Cortex of kidney (tissue), 1 donor: ENCODE measurements at places on chromosomes 7 and 10.

DNA sequence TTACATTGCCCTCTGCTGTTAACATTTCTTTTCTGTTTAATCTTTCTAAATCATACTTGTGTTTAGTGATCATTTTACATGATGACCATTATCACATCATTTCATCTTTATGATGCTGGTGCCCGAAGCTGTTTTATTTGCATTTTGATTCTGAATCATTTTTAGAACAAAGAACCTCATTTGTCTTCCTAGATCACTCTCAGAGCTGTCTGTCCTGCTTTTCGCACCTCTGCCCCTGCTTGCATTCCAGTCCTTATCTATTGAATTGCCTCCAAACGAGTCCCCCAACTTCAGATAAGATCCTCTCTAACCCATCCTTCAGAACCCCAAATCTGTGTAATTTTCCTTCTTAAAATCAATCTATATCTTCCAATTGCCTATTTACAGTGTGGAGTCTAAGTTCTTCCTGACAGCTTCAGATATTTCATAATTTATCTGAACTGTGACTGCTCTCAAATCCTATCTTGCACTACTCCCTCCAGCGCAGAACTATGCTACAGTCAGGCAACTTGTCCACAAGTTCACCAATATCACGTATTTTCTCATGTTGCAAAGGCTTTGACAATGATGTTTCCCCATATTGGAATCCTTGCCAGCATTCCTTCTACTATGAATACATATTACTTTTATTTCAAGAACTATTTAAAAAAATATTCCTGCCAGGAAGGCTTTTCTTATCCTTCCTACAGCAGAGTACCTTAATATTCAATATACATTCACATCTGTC lies 346.5 kb upstream of the CACNA2D1 start:
- no peak for DNase-seq

- no peak for DNase-seq
Measured at GRCh38 chr7:121398246-121398645, 2.1 kb upstream of the FAM3C start.

DNA sequence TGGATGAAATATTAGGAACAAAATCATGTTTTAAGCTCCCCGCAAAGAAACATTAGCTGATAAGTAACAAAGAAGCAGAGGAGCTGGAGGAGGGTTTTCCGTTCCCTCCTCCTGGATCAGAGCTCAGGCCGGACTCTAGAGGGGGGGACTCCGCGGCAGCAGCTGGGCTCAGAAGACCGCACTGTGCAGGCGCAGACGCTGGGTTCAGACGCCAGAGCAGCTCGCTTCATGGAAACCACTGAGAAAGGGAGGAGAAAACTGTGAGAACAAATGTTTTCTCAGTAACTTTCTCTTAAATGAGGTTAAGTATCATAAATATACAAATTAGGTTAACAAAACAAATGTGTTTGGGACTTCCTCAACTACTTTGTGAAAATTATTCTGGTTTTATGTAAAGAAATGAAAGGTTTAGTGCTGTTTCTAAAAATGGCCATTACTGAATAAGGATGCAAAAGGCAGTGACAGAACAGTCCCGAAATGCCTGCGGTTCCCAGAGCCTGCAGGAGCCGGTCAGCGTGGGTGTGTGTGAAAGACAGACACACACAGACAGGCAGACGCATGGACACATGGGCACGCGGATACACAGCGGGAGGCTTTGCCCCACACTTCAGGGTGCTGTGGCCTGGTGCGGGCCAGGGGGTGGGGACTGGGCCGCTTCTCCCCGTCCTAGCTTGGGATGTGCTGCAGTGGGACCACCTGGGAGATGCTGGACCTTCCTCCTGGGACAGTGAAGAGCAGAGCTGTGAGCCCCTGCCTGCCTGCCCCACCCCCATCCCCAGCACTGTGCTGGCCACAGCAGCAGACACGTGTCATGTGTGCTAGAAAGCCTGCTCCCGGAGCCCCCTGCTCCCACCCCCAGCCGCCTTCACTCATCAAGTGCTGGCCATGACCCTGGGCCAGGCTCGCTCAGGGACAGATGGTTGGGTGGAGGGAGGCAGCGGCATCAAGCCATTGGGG lies 20.3 kb upstream of the ADGRA1 start:
- DNase-seq = no peak

- no peak for DNase-seq
Measured at GRCh38 chr7:32154797-32155196, 84.6 kb upstream of the PDE1C start.

GRCh38 chr7:144388950-144389349 lies 14.5 kb downstream of the NOBOX start:
- no peak for DNase-seq

DNA sequence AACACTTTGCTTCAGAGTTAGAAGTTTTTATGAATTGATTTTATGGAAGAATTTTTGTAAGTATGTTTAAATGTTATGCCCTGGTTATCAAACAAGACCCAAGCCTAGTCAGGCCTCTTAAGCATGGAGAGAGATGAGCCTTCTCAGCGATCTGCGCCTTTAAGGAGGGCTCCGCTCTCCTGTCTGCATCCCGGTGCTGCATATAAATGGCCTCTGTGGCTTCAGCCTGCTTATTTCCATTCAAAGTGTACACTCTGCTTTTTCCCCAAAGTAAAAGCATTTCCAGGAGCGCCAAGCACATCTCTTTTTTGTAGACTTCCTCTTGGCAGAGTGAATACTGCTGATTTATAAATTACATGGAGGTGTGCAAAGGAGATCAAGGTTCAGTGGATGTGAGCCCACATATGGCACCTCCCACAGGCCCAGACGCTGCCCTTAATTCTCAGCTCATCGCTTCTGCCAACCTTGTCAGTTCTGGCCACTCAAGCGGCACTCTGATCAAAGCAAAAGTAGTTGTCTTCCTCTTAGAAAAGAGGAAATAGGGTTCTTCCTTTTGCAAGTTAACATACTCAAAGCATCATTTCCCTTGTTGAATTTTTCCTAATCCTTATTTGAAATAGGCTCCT lies 70.0 kb upstream of the SFMBT2 start:
- no peak for DNase-seq

DNA sequence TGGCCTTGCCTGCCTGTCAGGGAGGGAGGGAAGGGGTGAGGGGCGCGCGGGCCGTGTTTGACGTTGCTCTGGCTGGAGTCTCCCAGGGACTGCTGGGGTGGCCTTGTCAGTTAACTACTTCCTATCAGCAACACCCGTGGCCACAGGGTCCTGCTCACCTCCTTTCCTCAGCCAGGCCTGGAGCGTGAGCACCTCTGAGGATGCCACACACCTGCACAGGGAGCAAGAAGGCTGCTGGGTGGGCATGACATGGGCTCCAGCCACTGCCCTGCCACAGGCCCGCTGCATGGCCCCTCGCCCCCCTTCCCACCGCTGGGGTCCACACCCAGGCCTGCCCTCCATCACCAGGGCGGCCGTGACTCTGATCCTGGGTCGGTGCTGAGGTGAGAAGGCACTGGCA lies 212.4 kb downstream of the ELFN1 start:
- no peak for DNase-seq

- DNase-seq = no peak
Measured at GRCh38 chr7:50690541-50691011, 92.1 kb downstream of the GRB10 start.

DNA sequence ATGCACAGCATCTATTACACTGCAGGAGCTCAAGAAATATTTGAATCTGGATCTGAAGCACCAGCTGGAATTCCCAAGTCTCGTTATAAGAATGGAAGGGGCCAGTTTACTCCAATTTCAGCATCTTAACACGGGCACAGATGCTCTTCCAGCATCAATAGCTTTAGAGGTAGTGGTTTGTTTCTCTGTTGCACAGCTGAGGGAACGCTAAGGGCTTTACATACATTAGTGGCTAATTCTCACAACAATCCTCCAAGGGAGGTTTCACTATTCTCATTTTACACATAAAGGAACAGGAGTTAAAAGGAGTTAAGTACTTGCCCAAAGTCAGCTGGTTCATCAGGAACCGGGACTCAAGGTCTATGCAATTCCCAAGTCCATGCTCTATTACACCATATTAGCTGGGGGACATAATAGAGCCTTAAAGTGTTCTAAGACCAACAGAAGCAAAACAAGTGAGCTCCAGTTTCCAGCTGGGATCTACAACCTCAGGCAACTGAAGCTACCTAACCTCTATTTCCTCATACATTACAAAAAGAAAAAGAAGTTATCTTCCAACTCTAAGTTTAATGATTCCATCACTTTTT lies 9.9 kb downstream of the XPNPEP1 start:
- no peak for DNase-seq

DNA sequence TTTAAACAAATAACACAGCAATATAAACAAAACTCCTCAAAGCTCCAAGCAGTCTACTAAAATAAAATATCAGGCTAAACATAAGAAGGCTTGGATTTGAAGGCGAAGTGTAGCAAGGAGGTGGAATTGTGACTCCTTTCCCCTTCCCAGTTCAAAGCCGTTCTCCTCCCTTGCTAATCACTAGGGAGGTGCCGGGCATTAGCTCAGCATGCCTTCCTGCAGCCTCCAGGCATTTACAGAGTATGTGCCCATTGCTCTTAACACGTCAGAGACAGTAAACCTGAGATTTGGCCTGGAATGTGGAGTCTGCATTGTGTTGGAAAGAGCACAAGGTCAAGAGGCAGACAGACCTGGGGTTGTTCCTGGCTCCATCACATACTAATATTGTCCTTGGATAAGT lies 15.6 kb downstream of the CNNM1 start:
- DNase-seq = no peak

GRCh38 chr7:1645071-1645409 lies 25.0 kb upstream of the ELFN1 start:
- no peak for DNase-seq

DNA sequence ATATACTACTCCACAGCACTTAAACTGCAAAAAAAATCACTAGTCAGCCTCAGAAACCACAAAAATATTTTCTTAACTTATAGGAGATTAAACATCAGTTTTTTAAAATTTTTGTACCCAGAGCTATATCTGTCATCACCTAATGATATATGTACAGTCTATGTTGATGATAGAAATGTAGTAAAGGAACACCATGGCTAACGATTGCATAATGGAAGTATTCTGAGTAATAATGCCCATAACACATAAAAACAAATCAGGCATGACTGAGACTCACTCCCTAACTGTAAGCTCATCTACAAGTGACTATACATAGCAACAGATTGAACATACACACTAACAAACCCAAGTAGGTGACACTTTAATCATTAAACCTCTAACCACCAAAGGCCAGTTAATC lies 51.3 kb downstream of the TSPAN12 start:
- no peak for DNase-seq

DNA sequence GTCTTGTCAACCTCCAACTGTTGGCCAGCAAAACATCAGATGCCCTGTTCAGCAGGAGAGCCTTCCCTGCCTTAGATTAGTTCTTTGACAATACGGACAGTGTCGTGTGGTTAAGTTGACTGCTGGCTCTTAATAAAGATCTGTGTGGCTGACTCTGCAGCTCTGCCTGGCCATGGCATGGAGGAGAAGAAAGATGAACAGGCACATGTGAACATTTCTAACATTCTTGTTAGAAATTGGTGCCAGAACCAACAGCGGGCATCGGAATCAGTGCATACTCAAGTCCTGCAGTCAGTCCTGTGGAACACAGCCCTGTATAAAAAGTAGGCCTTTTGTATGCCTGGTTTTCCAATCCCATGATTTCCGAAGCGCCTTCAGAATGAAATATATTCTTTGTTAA lies 455.6 kb downstream of the POM121L12 start:
- DNase-seq = no peak

DNA sequence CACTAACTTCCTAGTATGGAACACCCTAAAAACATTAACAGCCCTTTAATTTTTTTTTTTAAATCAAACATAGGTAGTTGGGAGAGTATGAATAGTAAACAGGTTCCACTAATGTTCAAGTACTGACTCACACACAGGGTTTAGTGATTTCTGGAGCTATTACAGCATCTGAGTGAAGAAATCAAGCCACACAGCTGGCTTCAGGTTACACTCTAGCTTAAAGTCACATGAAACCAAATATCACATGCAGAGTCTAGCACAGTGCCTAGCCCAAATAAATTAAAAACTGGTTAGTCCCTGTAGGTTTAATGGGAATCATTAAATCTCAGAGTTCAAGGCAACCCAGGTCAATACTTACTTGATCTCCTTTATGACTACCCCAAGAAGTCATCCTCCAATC lies 11.6 kb downstream of the PANK1 start:
- no peak for DNase-seq

GRCh38 chr7:35998481-35998880 lies 154.6 kb upstream of the EEPD1 start:
- DNase-seq = no peak

GRCh38 chr10:112213098-112213823 lies 29.7 kb upstream of the GPAM start:
- DNase-seq = no peak

- no peak for DNase-seq
Measured at GRCh38 chr10:31999070-31999660, 57.1 kb downstream of the KIF5B start.

- no peak for DNase-seq
Measured at GRCh38 chr10:133461027-133461426, 7.3 kb downstream of the SCART1 start.

GRCh38 chr10:3658766-3659165 lies 126.2 kb downstream of the KLF6 start:
- DNase-seq = no peak

- DNase-seq = no peak
Measured at GRCh38 chr10:598415-599170, 90.9 kb downstream of the DIP2C start.

- DNase-seq = no peak
Measured at GRCh38 chr7:117567781-117568180, 88.0 kb downstream of the CFTR start.

- no peak for DNase-seq
Measured at GRCh38 chr7:135620980-135621850, 41.1 kb upstream of the STMP1 start.

DNA sequence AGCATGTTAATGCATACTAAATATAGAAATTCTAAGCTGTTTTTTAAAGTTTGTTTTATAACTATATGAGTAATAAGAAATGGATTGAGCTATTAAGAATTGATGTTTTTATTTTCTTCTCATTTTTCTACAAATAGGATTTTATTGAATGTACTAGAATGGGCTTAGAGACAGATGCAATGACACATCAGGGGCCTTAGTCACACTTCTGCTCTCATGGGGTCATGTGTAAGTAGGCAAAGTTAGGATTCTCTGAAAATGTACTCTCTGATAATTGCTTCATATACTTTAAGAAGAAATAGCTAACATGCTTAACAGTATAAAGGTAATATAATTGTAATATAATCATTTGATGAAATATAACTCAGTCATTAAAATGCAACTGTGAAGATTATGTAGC lies 154.6 kb downstream of the ZNF438 start:
- no peak for DNase-seq

- no peak for DNase-seq
Measured at GRCh38 chr7:146725520-146725919, 608.9 kb downstream of the CNTNAP2 start.

DNA sequence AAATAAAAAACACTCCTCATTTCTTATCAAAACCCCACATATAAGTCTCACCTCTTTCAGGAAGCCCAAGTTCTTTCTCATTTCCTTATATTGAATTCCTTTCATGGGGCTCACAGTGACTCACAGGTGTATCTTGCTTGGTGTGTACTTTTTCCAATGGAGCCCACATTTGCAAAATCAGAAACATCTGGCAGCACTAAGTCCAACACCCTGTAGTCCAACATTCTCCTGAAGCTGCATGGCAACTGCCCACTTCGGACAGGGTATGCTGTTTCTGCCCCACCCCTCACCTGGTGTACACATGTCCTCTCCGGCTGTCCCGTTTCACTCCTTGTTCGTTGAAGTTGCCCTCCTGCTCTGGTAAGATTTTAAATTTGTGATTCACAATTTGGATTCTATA lies 544.1 kb downstream of the SORCS3 start:
- DNase-seq = no peak
